Memory B cell (primary cell): ENCODE measurements at places on chromosomes 2 and 18.

DNA sequence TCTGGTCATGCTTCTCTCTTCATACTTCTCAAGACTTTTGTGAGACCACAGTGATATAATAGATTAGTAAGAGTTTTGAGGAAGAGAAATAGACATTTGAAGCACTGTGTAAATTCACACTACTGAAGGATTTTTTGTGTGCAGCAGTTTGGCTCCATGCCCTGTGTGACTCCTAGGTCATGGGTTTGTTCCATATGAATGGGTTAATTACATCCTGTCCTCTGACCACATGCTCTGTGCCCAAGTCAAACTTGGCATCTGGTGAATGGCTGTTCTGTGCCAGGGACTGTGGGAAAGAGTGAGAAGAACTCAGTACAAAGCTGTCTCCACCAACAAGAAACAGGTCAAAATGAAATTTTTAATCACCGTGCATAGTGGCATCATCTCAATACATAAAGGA lies 304.0 kb downstream of the LNPK start:
- no peak for DNase-seq

DNA sequence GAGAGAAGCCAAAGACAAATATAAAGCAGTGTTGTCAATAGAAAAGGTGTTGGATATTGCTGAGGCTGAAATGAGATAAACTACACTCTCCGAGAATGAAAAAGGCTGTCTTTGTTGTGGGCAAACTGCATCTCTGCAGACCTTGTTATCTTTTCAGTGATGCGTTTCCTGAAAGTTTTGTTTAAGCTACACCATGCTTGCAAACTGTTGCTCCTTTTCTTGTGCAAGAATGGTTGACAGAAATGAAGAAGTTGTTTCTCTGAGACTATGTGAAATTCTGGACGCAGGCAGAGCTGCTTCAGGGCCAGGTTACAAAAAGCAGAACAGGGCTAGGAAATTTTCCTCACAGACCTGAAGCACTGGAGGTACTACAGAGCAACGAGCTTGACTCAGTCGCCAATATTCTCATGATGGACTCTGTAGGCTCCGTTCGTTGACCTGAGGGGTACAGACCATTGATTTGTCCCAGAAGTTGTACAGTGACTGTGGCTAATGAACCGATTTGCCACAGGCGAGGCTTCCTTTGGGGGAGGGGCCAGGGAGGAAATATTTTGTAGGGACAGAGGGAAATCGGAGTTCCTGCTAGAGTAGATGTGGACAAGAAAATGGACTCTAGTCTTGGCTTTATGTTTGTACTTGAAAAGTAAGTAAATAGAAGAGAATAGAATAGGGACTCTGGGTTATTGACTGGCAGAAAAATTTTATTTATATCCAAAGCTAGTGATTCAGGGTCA lies 3.5 kb upstream of the ATL2 start:
- no peak for DNase-seq

- DNase-seq: no peak
These were observed 842.1 kb upstream of the FANCL start for GRCh38 chr2:59083075-59083828.

- DNase-seq: no peak
These were observed 110.7 kb downstream of the SLC8A1 start for GRCh38 chr2:40341198-40341597.

- no peak for DNase-seq
These were observed 659 bp downstream of the FAM210A start for GRCh38 chr18:13725566-13726231.

- no peak for DNase-seq
These were observed 952.7 kb downstream of the TDRD15 start for GRCh38 chr2:22076454-22076853.

DNA sequence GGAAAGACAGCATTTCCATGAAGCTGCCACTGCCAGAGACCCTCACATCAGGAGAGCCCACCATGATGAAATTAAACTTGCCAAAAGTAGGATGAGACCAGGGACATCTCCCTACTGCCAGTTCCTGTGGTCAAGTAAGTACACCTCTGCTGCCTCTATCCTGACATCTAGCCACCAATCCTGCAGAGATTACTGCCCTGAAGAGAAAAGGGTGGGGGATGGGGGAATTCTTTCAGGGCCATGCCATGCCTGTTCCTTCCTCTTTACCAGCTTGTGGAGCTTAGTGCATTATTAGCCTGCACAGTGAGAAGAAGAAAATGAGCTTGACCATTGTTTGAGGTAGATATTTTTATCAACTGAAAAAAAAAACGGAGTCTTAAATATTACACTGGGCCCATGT lies 397.2 kb upstream of the CDH2 start:
- no peak for DNase-seq

GRCh38 chr18:77407733-77408132 lies 158.1 kb downstream of the GALR1 start:
- DNase-seq: no peak

DNA sequence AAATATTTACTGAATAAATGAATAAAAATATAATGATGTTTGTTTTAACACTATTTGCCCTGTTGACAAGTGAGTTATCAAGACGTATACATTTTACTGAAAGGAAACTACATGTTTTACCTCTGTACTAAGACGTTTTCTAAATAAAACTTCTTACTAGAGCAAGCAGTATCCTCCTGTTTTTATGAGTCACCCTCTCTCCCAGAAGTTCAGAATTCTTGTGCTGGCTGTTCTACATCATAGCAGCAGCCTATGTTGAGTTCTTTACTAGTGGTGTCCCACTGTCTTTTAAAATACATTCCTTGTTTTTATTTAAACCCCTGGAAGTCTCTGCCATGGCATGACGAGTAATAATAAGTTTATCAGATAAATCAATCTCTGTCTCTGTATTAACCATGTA lies 297.4 kb downstream of the CALCRL start:
- no peak for DNase-seq

- no peak for DNase-seq
These were observed 533 bp downstream of the HPCAL1 start for GRCh38 chr2:10303181-10303693.

DNA sequence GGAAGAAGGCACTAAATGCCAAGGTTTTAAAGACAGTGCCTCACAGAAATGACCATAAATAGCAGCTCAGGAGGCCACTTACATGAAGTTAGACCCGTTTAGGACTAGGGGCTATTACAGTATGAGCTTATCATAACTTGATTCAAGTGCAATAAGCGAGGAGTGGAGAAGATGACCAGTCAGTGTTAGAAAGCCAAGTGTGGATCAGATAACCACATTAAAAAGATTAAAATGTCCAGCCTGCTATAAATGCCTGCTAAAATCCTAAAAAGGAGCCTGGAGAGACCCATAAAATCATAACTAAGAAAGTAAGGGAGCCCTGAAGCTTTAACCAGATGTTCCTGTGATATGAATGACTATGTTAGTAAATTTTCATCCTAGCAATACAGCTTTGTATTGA lies 117.5 kb upstream of the ZNF521 start:
- DNase-seq: no peak
